ENCODE measurements at places on chromosomes 3 and 15.

GRCh38 chr3:189142527-189142926 is 29.2 kb upstream of the TPRG1 start:
- no peak for DNase-seq

GRCh38 chr3:132669256-132669777 is 9.2 kb downstream of the UBA5 start:
- DNase-seq: no peak

- no peak for DNase-seq
These were observed 459 bp upstream of the ADCY5 start for GRCh38 chr3:123449102-123449996.

DNA sequence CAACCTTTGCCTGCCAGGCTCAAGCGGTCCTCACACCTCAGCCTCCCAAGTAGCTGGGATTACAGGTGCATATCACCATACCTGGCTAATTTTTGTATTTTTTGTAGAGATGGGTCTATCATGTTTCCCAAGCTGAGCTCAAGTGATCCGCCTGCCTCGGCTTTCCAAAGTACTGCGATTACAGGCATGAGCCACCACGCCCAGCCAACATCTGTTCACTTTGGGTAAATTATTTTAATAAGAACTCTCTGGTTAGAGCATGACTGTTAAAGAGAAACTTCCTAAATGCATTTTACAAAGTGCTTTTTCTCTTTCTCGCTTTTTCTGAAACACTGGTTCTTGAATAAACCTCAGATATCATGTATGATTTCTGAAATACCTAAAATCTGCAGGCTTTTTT is 172.5 kb downstream of the PTPRG start:
- DNase-seq: no peak

GRCh38 chr3:170753421-170754310 is 116.3 kb downstream of the RPL22L1 start:
- DNase-seq: no peak

GRCh38 chr15:30038667-30039523 is 43.9 kb upstream of the GOLGA8J start:
- DNase-seq: no peak

DNA sequence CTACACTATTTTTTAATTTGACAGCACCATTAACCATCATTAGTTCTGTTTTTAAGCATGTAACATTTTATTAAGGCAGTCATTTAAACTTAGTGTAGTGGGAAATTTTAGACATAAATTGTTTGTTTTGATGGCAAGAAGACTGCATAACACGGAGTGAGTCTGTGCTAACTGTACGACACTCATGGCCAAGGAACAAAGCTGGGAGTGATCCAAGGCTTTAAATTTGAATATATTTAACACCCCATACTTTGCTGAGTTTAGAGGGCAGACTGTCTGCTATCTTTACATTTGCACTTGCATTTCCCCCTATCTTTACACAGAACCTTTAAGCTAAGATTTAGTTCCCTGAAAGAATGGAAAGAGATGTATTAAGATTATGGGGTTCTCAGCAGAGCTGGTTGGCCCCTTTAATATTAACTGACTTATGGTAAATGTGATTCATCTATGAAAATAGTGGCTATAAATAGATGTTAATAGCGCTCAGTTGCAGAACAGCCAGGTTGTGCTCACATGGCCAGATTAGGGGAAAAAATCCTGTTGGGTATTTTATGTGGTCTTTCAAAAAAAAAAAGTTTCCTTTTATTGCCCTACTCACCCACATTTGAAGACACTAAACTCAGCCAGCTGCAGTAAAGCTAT is 120.7 kb downstream of the CMSS1 start:
- DNase-seq: no peak

GRCh38 chr3:142209655-142210054 is 15.7 kb downstream of the GK5 start:
- DNase-seq: no peak

GRCh38 chr3:17432236-17432635 is 310.2 kb downstream of the TBC1D5 start:
- no peak for DNase-seq

DNA sequence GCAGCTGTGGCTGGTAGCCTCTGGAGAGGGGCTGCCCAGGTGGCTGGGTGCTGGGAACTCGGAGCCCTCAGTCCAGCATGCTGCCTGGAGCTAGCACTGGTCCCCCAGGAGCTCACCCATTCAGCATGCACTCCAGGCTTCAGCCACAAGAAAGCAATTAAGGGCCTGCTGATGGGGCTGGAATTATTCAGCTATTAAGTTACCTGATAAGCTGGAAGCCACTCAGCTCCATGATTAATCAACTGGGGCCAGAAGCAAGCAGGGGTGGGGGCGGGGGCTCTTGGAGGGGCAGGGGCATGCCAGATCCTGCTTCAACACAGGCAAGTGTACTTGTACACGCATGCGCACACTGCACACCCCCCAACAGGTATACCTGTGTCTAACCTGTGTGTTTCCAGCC is 22.1 kb upstream of the TMEM115 start:
- no peak for DNase-seq

- no peak for DNase-seq
These were observed 985.2 kb upstream of the SEMA6D start for GRCh38 chr15:46732060-46732459.

GRCh38 chr3:14587740-14588360 is 47.7 kb upstream of the GRIP2 start:
- no peak for DNase-seq

Measured in GM12878 (cell line).